ENCODE measurements at places on chromosomes 2 and 18. TPM values are rescaled to one million over a fixed set of nuclear protein-coding genes. Genes with fewer than 3 reads are reported as not detected.

DNA sequence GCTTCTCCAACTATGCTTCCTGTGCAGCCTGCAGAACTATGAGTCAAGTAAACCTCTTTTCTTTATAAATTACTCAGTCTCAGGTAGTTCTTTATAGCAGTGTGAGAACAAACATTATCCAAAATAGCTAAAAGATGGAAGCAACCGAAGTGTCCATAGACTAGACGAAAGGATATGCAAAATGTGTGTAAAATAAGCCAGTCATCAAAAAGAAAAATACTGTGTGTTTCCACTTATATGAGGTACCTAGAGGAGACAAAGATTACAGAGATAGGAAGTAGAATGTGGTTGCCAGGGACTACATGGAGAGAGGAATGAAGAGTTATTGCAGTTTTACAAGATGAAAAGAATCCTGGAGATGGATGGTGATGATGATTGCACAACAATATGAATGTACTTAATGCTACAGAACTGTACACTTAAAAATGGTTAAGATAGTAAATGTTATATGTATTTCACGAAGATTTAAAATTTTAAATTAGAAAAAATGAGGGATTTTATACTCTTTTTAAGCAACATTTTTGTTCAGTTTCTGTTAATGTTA is 99.3 kb upstream of the FN1 start:
- no peak for DNase-seq

- DNase-seq: no peak
Measured at GRCh38 chr2:218982586-218983262, 2.3 kb downstream of the FEV start.

DNA sequence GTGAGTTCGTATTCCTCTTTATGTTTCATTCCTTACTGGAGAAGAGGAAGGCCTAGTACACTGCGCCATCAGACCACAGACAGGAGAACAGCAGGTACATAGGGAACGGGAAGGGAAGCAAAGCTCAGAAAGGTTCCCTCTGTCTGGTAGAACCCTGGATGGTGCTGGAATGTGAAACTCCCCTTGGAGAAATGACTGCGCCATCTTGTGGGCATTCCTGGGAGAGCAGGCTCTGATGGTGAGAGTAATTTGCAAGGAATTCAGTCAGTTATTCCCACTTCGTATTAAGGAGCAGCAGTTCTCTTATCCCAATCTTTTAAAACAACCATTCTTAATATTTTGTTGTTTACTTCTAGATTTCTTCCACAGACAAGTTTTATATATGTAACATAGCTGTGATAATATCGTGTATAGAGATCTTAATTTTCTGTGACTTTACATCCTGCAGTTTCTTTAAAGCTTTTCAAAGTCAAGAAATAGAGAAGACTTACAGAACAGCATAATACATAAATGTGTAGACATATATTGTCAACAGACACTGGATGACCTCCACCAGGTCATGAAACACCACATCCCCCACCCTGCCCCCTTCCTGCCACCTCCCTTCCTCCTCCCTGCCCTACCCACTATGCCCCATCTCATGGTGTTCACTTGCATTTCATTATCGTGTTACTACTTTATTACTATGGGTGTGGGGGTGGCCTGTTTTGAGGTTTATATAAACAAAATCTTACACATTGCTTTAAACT is 83.9 kb downstream of the ARHGEF4 start:
- peak; percentile 58 for DNase-seq

- DNase-seq: peak; percentile 12
Measured at GRCh38 chr2:240506406-240507059, 51.3 kb downstream of the ANKMY1 start.

DNA sequence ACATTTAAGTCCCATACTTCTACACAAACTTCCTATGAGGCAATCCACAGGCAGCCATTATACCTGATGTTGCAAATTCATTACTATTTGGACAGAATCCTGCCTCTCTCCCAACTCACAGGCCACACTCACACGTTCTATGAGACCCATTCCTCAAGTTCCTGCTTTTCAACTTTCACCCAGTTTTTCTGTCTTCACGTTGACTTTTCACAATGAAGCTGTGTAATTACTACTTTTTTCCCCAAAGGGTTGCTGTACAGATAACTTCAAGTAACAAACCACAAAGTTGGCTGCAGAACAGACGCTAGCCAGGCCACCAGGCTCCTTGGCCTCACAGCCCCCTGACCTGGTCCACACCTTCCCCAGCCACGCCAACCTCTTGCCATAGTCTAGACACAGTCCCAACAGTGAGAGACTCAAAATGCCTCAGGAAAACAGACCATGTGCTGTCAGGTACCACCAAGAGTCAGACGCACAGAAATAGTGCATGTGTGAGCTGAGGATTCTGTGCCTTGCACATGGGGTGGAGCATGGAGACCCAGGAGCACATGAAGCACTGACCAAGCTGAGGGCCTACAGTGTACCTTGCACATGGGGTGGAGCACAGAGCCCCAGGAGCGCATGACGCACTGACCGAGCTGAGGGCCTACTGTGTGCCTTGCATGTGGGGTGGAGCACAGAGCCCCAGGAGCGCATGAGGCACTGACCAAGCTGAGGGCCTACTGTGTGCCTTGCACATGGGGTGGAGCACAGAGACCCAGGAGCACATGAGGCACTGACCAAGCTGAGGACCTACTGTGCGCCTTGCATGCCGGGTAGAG is 61.0 kb downstream of the EIPR1 start:
- no peak for DNase-seq

DNA sequence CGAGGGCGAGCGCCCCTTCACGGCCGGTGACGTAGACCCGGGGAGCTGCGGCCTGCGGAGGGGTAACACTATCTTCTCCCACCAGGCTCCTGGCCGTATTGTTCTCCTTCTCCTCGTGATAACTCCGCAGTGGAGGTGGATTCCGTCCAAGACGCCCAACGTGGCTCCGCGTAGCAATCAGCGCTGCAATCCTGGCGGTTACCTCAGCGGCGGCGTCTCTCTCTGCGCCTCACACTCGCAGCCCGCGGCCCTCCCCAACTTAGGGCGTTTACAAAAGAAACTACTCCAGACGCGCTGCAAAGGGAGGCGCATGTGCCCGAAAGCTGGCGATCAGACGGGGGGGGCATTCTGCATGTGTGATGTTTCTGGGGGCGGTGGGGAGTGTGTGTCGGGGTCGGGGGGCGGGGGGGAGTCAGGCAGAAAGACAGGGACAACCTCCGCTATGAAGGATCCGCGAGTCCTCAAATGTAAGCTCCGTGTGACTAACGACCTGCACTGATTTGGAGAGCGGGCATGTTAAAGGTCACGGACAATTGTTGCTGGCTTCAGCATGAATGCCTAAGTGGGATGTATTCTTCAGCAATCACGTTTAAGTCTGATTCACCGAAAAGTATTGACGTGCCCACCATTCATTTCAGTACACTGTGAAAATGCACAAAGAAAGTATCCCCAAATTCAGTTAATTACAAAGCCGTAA is 1.3 kb upstream of the ZNF516 start:
- peak; percentile 33 for DNase-seq

- no peak for DNase-seq
Measured at GRCh38 chr2:55338268-55338667, 69.2 kb upstream of the MTIF2 start.

DNA sequence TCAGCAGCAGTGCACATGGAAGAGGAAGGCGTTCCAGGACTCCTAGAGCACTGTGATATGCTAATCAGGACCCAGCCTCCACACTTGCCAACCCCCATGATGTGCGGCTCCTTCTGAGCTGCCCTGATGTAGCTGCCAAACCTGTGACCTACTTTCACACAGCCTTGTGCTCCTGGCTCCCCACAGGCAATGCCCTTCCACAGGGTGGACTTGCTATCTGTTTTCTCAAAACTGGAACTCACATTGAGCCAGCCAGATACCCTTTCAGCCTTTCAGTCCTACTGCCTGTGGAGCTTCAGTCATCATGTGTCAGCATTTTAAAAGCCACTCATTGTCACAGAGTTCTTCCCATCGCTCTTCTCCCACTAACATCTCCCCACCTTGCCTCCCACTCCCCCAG is 181.6 kb downstream of the AFF3 start:
- DNase-seq: no peak

Gene SIX3
- 0.10 TPM for total RNA-seq

DNA sequence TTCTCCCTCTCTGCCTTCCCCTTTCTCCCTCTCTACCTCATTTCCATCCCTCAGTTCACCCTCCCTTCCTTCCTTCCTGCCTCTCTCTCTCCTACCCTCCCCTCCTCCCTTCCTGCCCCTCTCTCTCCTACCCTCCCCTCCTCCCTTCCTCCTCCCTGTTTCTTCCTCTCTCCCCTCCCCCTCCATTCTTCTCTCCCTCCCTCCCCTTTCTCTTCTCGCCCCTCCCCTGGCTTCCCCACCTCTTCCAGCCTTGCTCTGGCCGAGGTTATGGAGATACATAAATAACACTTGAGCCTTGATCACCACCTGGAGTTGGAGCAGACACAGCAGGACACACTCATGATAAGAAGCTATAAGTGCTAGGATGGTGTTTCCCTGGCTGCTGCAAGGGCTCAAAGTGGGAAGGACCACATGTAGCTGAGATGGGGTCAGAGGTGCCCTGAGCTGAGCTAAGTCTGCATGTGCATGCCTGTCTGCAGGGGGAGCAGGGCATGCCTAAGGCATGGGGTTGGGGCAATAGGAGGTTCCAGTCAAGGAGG is 326.1 kb upstream of the HS6ST1 start:
- peak; percentile 5 for DNase-seq

- no peak for DNase-seq
Measured at GRCh38 chr2:4340536-4340935, 637.2 kb downstream of the DCDC2C start.

GRCh38 chr2:96869281-96869821 is 529 bp downstream of the SEMA4C start:
- DNase-seq: no peak

Gene OR6B2
- total RNA-seq: not detected

DNA sequence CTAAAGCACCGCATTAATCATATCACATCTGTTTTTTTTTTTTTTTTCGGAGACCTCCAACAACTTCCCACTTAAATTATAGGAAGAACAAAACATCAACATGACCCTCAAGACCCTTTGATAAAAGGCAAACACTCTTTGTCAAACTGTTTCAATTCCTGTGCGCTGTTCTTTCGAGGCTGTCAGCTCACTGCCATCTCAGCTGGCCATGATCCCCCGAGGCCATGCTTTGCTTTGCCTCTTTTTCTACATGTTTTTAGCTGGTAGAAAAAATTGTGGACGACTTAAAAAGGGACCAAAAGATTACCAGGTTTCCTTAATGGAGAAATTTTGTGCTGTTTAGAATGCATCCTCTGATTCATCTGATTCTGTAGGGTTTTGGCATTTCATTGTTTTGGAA is 138.2 kb downstream of the DPP10 start:
- no peak for DNase-seq
